ENCODE measurements at places on chromosomes 1 and 21. TPM values are rescaled to one million over a fixed set of nuclear protein-coding genes. Genes with fewer than 3 reads are reported as not detected.

Gene FCRL4
- not detected for total RNA-seq

Gene G0S2
- total RNA-seq = 1.0 TPM

Gene VTCN1
- not detected for total RNA-seq

Gene HES2
- 0.06 TPM for total RNA-seq

Gene OR2L13
- not detected for total RNA-seq

Gene CD101
- total RNA-seq = 0.40 TPM

Gene LPAR3
- not detected for total RNA-seq

Gene ACTA1
- 0.34 TPM for total RNA-seq

Gene ECM1
- total RNA-seq = 129 TPM

Gene NRAS
- total RNA-seq = 72.8 TPM

Gene NMNAT2
- total RNA-seq = 2.4 TPM

Gene SEMA6C
- total RNA-seq = 3.8 TPM

Gene C1orf87
- not detected for total RNA-seq

Gene PTCH2
- total RNA-seq = not detected

Gene C1QTNF12
- 0.57 TPM for total RNA-seq

Gene SPATA21
- total RNA-seq = not detected

Gene PAQR6
- 1.8 TPM for total RNA-seq

Gene CRP
- not detected for total RNA-seq

Gene OR10J1
- not detected for total RNA-seq

Gene PCP4L1
- total RNA-seq = 0.17 TPM

Gene EXTL1
- 1.2 TPM for total RNA-seq

Gene ZNF695
- total RNA-seq = 5.8 TPM

Gene CDK18
- 0.71 TPM for total RNA-seq

Gene HRNR
- not detected for total RNA-seq

Gene DCLRE1B
- total RNA-seq = 16.0 TPM
